ENCODE measurements at places on chromosomes 2 and 18.

DNA sequence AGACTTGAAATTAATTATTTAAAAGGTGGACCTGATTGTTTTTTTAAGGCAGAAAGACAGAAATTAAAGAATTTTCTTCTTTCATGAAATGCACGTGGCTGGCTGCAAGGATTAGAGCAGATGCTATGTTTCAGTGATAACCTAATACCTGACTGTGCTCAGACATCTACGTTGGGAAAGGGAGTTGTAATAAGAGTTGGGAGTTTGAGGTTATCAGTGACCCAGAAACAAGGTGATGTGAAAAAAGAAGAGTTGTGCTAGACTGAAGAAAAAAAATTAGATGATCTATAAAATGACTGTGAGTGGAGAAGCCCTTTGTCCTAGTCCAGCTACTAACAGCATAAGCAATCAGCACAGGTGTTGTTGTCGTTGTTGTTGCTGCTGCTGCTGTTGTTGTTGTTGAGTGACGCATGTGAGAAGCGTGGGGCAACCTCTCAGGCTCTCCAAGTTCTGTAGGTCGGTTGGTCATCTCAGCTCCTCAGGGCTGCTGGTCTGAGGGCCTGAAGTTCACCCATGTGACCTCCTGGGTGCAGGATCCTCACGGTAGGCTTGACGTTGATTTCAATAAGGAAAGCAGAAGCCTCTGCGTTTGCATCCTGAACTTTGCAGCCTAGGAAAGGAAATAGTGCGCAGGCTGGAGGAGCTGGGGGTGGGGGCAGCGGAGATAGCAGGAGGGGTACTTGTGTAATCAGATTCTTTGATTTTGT, 7.6 kb downstream of the POU3F3 start:
- no peak for DNase-seq

GRCh38 chr2:227534714-227535113, 62.8 kb downstream of the AGFG1 start:
- no peak for DNase-seq

GRCh38 chr2:172086241-172087206, 1.2 kb downstream of the DLX1 start:
- peak; percentile 37 for DNase-seq

DNA sequence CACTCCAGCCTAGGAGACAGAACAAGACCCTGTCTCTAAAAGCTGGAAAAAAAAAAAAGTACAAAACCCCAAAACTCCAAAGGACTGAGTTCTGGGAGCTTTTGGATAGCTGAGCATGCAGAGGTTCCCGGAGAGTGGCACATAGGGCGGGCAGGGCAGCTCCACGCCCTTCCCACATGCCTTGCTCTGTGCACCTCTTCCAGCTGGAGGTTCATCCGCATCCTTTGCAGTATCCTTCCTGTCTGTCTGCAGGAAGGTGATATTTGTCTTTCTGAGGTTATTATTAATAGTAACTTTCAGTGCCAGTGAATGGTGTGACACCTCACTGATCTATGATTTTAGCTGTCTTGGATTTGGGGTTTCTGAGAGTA, 70.2 kb downstream of the INPP4A start:
- no peak for DNase-seq

DNA sequence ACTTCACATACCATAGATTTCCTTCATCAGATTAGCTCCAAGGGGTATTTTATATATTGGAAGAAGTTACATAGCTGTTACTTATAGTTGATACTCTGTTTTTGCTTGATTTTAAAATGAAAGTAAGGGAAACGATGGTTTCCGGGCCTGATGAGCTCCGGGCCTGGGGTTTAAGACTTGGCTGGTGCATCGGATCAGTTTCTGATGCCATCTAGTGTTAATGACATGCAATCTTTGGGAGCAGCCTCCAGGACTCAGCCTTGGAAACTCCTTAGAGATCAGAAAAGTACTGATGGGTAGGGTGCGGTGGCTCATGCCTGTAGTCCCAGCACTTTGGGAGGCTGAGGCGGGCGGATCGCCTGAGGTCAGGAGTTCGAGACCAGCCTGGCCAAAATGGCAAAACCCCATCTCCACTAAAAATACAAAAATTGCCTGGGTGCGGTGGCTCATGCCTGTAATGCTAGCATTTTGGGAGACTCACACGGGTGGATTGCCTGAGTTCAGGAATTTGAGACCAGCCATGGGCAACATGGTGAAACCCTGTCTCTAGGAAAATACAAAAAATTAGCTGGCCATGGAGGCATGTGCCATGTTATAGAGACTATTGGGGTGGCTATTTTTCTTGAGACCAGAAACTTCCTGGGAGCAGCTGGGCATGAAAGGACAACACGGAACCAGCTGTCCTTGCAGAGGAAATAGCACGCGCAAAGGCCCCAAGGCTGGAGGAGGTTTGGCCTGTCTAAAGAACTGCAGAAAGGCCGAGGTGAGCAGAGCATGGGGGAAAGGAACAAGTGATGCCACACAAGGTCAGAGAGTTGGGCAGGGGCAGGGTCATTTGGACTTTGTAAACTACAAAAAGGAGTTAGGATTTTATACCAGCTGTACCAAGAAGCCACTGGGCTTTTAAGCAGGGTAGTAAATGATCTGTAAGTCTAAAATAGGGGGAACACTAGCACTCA, 46.9 kb upstream of the CNOT11 start:
- DNase-seq: peak; percentile 25

Data from NCI-H1105 (cell line).